ENCODE measurements at places on chromosomes 11 and 22.

DNA sequence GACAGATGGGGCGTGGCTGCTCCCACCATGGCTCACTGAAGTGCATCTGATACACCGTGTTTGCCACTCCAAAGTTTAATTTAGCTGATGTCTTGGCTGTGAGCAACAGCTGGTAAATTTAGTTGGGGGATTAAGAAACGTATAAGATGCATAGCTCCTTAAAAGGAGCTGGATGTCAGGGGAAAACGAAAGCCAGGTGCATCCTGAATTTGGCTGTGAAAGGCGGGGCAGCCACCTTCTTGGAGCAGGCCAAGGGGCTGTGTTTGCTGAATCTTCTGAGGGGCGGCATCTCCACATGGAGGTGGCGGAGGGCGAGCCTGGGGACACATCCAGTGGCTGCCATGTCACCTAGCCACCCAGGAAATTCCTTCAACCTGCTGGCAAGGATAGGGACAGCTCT, 20.7 kb upstream of the NCF4 start:
- no peak for DNase-seq

DNA sequence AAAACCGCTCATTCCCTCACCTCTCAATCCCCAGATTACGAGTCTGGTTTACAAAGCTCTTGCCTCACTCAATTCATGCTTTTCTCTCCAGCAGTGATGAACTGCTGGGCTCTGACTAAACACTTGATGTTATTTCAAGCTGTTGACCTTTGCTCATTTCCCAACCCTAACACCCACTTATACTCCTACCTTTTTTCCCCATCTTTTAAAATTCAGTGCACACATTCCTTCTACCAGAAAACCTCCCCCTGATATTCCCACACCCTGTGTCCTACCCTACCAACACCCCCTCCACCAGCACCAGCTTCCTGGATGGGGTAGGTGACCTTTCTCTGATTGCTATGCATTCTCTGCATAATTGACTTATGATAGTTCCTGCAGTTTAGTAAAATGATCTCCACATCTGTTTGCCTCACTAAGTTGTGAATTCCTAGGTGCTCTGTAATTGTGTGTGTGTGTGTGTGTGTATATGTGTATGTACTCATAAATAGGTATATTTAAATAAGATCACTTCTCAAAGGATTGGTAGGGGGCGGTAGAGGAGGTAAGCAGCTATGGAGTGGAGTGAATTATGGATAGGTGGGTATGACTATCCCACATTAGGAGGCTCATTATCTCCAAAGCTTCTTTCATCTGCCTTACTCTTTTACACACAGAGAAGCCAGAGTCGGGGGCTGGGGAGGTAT, 842 bp downstream of the HEPACAM start:
- no peak for DNase-seq

GRCh38 chr22:32082331-32082730, 39.3 kb downstream of the SLC5A1 start:
- DNase-seq, result no peak

- no peak for DNase-seq
Measured at GRCh38 chr11:36300650-36301049, 4.6 kb downstream of the PRR5L start.

GRCh38 chr11:123437236-123437979, 7.3 kb downstream of the GRAMD1B start:
- no peak for DNase-seq

DNA sequence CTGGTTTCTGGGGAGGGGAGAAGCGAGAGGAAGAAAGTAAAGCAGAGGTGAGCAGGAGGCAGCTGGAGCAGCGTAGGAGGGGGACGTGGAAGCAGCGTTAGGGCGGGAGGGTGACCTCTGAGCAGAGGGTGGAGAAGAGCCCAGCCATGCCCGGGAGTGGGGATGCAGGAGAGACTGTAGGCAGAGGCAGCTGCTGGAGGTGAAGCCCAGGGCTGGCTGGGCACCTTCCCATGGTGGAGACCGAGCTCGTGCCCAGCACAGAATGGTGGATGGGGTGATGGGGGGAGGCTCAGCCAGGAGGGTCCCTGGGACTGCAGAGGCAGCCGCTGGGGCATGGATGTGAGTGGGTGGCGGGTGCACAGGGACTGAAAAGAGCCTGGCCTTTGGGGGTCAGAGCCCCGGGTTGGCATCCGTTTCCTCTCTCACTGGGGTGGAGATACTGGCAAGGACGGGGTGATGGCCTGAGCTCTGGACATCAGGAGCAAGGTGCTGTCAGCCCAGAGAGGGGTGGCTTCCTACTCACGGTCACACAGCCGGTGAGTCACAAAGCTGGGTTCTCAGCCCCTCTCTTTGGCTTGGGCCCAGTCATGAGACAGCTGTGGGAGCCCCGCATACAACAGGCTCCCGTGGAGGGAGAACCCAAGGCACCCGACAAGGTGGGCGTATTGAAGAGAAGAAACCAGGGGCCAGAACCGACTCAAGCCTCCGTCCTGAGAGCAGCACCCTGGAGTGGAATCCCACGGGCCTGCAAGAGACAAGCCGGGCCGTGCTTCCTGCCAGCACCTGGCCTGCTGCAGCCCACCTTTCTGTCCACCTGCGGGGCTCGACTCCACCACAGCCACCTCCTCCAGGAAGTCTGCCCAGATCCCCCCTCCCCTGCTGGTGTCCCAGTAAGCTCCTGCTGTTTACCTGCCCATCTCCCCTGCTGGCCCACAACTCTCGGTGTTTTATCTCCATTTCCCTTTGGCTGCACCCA, 45.8 kb upstream of the FGF3 start:
- no peak for DNase-seq

DNA sequence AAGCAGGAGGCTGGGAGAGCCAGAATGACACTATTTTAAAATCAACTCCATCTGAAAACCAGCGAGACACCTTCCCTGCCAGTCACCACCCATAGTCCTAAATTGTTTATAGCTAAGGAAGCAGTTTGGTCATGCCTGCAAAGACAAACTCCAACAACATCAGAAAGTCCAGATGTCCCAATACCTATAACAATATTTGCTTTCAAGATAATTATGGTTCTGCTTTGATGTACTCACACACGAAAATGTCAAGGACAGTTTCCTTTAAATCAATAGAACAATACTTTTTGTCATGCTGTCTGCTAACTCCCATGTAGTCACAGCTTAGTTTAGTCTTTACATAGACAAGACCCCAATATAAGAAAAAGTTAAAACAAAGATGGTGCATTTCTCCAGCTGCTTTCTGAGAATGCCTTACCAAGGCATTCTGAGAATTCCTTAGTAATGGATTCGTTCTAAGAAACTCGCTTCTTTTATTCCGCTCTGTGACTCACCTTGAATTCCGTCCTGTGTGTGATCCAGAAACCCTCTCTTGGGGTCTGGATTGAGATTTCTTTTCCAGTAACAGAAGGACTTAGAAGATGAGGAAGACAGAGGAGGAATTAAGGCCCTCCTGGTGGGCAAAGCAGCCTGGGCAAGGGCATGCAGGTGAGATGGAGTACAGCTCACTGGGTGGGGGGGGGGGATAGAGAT, 9.6 kb upstream of the SCGB2A2 start:
- no peak for DNase-seq

- DNase-seq, result no peak
Measured at GRCh38 chr22:29072979-29073617, at the start of gene KREMEN1. Gene KREMEN1 (plus strand): TSS chr22:29073035. CDS start chr22:29073131, 96 bp downstream.

DNA sequence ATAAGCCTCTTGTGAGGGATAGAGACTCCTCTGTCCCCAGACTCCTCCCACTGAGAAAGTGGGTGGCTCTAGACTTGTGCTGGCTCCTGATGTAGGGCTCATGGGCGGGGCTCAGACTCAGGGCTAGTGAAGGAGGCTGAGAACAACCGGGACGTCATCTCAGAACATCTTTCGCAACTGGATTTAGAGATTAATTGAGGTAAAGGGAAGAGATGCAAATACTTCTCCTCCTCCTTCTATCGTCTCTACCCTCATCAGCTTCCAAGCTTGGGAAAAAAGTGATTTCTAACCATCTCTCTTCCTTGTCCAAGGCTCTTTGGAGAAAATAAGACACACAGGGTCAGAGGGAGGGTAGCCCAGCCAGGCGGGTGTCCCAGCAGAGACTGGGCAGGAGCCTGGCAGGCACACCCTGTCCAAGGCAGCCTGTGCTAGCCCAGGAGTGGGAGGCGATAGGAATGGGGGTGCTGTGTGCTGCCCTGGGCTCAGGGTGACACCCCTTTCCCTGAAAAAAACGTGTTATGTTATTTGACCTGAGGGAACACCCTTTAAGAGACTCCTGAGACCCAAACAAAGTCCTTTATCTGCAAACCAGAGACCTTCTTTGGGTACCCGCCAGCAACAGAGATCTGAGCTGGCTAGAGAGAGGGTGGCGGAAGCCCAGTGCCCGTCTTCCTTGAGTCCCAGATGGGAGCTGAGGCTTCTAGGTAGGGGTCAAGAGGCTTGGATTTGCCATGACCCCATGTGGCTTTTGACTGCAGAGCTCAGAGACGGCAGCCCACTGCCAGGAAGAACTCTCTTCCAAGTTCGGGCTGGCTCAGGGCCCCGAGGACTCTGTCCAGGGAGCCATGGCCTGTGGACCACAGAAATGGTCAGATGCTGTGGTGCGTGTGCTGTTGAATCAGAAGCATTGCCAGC, 160.9 kb downstream of the ADAMTS15 start:
- peak; percentile 35 for DNase-seq

GRCh38 chr22:37641561-37641949, 2.1 kb downstream of the SH3BP1 start:
- no peak for DNase-seq

DNA sequence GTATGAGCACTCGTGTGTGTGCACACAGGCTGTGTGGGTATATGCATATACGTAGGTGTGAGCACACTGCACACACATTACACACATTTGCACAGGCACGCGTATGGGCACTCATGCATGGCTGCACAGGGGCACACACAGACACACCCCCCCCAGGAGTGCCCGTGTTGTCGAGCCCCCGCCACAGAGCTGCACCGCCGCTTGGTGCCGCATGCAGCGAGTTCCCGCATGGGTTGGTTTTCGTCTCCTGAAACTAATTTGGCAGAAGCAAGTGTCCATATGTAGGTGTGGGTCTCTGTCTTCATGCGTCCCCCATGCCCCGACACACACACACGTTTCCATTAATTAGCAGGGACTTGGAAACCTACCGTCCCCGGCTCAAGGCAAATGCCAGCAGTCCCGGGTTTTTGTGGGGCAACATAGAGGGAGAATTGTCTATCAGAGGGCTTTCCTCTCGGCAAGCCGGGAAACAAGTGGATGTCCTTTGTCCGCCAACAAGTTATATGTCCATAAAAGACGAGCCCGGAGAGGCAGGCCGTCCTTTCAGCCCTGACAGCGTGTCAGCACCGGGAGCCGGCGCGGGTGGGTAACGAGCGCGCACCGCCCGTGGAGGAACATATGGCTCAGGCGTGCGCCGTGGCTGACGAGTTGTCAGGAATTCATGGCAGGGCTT, 1291.7 kb downstream of the BRD1 start:
- no peak for DNase-seq

DNA sequence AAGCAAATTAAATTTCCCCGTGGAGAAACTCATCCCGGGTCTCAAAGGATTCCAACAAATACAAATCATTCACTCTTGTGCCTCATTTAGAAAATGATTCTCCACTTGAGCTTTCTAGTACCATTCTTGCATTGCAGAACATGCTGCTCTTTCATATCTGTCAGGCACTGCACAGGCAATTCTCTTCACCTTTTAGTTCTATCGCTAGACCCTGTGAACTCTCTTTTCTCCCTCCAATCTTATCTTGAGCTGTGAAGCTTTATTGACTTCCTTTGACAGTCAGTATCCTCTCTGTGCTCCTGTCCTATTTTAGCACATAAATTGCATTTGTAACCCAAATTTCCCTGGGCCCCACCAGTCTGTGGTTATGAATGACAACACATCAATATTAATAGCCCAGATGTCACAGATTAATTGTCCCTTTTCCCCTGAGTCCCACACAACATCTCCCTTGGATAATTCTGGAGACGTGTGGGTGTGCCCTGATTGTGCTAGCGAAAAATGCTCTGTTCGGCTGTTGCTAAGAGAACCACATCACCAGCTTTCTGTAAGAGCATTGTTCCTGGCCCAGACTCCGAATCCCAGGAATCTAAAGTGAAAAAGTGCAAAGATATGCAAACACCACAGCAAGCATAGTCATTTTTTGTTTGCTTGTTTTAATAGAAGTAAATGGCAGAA, 22.4 kb upstream of the SC5D start:
- no peak for DNase-seq

DNA sequence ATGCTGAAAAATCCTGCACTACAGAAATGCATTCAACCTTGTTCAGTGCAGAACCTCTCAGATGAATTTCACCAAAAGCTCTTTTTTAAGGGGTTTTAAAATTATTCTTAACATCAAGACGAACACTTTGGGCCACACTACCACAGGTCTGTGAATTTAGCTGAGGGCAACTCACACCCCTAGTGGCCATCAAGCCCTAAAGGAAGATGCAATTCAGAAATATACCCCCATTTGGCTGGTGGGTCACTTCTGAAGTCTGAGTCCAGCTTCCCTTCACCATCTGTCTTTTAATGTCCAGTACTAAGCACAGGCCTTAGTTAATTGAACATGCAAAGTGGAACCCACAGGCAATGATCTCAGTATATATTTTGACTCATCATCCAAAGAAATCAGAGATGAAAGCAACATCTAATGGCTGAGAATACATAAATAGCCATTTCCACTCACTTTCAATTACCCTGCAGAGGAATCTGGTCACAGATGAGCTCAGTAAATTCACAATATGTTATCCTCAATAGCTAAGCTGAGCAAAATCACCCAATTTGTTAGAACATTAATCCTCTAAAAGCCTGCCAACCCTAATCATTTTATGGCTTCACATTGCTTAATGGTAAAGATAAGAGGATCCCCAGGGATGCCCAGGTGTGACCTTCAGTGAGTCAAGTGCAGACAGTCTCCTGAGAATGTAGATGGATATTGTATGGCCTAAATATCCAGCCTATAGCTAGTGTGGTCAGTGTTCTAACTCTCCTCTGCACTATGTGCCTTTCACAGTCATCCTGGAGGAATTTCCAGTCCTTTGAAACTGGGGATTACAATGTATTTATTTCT, 50.3 kb downstream of the FAM76B start:
- no peak for DNase-seq

DNA sequence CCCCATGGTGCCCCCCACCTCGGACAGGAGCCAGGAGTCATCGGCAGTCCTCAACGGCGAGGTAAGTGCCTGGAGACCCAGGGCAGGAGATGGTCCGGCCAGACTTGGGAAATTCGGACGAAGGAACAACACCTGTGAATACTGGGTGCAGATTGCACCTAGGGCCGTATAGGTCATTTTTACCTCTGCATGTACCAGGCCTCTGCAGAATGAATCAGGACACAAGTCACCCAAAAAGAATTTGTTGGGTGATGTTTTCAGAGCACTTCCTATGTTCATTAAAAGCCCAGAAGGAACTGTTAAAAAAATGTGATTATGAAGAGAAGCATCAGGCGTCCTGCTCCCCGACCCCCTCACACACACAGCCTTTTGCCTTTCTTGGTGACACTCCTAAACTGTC, 93.9 kb downstream of the C11orf91 start:
- no peak for DNase-seq

- DNase-seq, result no peak
Measured at GRCh38 chr11:130476200-130476921, 27.9 kb downstream of the ADAMTS15 start.
